ENCODE measurements at places on chromosomes 13 and 19.

- DNase-seq = no peak
These were observed 276.4 kb downstream of the LHFPL6 start for GRCh38 chr13:39326469-39327171.

- no peak for DNase-seq
These were observed 127.1 kb upstream of the SPACA7 start for GRCh38 chr13:112248862-112249592.

DNA sequence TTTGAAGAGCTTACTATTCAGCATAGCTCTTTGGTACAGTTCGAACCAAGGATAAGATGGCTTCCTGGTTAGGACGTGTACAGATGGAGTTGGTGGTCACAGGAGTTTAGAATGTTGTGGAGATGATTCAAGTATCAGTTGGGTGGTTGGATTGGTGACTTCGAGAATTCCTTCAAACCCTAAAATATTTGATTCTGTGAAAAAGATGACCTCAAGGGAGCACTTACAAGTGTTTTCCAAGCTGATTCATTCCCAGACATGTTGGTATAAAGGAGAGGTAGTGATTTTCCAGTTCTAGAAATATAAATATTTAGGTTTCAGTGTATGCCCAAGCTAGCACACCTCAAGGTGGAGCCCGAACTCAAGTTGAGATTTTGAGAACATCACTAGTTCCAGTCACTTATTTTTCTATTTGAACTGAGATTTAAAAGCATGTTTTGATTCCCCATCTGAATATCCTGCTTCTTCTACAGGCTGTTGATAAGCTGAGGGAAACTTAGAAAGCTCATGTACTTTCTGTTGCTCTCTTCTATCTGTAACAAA, 306.1 kb downstream of the DCT start:
- no peak for DNase-seq

DNA sequence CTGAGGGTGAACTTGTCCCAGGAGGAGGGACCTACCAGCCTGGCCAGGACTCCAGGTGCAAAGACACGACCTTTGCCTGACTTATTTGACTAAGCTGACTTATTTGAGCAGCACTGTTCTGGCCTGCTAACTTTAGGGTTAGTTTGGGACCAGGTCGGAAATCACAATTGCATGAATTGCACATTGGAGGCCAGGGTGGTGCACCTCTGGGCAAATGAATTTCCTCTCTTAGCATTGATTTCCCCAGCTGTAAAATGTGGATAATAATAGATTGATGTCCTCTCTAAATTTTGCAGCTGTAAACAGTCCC, 1.4 kb upstream of the BST2 start:
- no peak for DNase-seq

GRCh38 chr13:97339019-97339987, 94.7 kb upstream of the RAP2A start:
- no peak for DNase-seq

DNA sequence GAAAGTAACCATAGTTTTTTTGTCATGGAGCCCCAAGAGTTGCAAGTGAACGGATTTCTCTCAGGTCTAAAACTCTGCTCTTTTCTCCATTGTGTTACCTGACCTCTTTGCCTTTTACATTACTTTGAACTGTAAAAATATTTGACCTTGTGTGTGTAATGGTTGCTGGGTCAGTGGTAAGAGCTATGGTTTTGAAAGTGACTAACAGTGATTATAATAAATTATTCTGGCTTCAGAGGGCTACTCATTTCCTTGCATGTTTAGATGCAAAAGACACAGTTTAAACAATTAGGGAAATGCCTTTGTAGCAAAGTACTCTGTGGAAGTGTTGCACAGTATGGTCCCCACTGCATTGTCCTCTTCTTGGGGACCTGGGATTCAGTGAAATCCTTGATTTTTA, 29.3 kb upstream of the PSG8 start:
- no peak for DNase-seq

DNA sequence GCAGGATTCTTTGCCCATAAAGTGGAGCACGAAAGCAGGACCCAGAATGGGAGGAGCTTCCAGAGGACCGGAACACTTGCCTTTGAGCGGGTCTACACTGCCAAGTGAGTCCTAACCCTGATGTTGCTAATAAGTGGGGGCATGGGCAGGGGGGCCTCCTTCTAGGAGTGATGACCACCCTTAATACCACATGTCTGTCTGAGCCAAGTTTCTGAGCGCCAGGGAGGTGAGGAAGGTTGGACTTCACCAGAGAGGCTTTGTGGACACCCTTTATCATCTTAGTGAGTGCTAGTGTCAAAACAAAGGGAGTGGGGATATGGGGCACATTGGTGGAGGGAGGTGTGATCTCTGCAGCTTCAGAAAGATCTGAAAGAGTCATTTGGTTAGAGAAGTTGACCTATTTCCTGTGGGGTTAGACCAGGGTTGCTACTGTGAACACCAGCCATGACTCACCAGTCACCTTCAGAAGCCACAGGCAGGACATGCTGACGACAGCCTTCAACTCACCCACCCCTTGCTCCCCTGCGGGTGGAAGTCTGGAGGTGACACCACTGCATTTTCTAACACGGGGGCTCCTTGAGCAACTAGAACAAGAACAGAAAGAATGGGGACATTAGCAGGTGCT, 8.8 kb downstream of the ALOX5AP start:
- DNase-seq = peak; percentile 63

DNA sequence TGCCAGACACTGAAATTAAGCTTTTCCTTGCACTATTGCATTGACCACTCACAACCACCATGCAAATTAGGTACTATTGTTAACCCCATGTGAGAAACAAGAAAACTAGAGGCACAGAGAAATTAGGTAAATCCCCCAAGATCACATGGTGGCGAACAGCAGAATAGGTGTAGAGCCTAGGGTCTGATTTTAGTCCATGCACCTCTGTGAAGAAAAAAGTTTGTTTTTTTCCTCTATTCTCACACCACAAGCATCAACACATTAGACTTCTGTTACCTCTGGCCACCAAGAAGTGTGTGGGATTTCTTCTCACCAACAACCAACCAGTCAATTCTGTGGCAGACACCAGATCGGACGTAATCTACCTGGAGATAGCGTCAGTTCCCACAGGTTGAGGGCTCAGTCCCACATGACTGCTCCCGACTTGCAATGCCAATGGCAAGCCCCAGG, 391.9 kb downstream of the COG6 start:
- no peak for DNase-seq

GRCh38 chr13:35744144-35744543, 267.7 kb upstream of the MAB21L1 start:
- no peak for DNase-seq

DNA sequence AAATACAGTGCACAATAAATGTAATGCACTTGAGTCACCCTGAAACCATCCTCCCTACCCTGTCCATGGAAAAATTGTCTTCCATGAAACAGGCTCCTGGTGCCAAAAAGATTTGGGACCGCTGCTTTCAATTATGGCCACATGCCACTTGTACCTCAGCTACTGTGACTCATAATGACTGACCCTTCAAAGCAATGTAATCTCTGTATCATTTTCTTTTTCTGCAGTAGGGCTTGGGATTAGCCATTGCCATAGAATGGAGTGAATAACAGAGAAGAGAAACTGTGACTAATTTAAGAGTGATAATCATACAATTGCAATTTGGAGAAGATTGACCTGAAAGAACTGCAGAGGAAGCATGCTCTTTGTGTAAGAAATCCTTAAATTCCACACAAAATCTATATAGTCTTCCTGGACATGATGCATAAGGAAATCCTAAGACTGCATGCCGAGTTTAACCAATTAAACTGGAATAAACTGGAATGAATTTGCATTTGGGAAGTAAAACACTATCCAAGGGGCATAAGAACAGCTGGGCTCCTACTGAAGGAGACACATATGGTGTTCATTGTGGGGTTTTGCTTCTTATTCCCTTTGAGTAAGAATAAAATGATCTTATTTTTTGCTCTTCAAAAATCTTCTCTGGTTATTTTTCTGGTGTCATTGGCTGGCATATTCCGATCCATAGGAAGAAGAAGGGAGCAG, 59.5 kb upstream of the SLC7A1 start:
- no peak for DNase-seq

DNA sequence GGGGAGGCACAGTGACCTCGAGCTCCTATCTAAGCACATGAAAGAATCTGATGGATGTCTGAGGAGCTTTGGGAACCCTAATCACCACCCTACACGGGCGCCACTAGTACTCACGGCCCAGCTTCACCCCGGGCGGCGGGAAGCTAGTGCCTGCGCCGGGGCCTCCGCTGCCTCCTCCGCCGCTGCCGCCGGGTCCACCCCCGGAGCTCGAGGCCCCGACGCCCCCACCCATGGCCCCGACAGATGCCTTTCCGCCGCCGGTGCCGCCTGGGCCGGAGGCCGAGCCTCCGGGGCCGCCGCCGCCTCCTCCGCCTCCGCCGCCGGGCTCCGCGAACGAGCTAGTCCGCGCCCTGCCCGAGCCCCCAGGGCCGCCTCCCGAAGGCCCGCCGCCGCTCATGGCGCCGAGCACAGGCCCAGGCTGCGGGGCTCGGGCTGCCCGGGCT, 312 bp downstream of the GSK3A start:
- no peak for DNase-seq

DNA sequence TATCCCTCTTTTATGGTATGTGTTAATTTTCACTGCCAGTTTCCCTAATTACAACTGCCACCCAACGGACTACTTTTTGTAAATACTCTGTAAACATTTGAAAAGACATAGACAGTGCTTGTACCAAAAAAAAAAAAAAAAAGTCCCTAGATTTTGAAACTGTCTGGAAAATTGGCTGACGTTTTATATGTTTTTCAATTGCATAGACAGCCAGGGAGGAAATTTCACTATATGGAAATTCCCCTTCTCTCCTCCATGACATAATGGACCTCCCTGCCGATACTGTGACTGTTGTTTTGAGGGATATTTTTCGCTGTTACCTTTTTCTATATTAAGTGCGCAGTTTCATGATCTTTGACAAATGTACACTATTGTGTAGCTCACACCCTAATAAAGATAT, 43.4 kb downstream of the C13orf42 start:
- no peak for DNase-seq

DNA sequence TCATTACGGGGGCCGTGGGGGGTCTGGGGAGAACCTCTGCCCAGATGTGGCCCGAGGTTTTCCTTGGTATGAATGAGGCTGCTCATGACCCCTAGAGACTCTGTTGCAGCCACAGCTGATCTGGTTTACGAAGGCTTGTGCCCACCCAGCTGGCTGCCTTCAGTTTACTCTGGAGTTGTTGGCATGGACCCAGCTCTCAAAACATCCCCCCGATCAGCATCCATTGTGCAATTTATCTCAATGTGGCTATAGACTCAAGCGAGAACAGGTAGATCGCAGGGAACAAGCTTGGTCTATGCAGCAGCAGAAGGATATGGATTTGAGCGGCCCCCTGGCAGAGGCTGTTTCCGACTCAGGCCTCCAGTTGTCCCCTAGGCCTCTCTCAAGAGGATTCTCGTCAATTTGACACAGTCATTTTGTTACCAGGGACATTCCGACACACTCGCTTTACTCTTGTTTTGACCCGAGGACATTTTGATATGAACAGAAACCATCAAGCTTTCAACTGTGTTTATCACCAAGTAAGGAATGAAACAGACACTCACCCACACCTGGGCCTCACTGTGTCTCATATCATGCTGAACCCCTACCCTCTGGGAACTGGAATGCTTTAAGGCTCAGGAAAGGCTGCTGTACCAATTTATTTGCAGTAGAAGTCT, 161.5 kb downstream of the KATNAL1 start:
- DNase-seq = peak; percentile 25

DNA sequence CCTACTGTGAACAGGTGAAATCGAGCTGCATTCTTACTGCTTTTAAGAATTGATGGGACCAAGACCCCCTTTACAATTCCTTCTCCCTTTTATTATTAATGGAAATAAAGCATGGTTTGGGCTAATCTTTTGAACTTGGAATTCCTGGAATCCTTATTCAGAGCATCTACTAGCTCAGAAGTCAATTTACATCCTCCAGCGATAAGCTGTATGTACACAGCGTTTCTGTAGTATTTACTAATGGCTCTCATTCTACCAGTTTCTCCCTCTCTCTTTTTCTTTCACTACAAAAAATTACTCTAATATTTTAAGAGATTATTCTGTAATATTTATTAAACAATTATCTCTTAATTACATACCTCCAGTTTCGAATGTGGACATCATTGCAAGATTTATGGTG, 31.5 kb downstream of the FREM2 start:
- DNase-seq = no peak

DNA sequence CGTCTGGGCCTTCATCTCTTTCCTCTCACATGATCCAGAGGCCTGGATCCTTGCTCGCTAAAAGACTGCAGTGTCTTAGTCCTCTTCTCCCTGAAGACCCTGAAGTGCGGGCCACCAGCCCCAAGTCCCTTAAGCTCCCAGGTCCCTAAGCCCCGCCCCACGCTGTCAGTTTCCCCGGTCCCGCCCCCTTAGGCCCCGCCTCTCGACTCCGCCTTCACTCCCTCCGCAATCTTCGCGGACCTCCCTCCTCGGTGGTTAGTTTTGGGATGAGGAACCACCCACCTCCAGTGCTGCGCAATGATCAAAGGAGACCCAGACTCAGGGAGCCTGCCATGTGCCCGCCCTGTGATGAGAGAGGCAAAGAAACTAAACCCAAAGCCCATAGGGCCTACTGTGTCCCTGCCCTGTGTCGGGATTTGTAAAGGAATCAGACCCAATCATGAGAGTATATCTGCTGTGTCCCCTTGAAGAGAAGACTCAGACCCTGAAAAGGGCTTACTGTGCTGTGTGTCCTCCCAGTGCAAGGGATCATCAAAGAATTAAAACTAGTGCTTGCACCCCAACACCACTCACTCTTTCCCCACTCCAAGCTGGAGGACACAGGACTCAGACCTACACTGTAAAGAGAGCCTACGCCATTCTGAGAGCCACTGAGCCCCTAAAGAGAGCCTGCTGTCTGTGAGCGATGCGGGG, 3.0 kb upstream of the COX6B1 start:
- peak; percentile 82 for DNase-seq

GRCh38 chr19:49148784-49149651, 6.2 kb downstream of the HRC start:
- peak; percentile 83 for DNase-seq

- no peak for DNase-seq
These were observed 309.5 kb downstream of the TEX29 start for GRCh38 chr13:111629926-111630325.

GRCh38 chr19:54523403-54523802, 20.8 kb downstream of the LAIR2 start:
- peak; percentile 21 for DNase-seq

- DNase-seq = peak; percentile 86
These were observed 8.0 kb downstream of the NAPSA start for GRCh38 chr19:50357178-50358100.

DNA sequence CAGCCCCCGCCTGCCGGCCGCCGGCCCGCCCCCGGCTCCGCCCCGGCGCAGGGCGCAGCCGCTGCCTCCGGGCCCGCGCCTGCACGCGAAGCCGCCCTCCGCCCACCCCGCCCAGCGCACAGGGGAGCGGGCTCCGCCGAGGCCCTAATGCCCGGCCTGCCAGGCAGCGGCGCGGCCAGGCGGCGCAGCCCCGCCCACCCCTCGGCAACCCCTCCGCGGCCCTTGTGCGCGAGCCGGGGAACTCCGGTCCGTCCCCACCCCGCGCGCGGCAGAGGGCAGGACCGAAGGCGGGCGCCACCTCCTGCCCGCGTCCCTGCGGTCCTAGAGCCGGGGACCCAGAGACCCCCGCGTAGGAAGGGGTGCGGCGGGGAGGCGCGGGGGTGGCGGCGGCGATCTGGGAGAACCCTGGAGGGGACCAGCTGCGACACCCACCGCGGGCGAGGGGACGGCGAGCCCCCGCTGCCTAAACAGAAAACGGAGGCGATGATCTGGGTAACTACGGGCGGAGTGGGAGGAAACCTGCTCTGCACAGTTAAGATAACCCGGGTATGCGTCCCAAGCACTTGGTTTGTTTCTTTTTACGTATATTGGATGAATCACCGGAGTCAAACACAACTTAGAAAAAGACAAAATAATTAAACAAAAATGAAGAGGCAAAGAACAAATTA, 350 bp upstream of the USP12 start:
- DNase-seq = peak; percentile 89

All from stimulated activated CD8-positive, alpha-beta memory T cell treated with anti-CD3 and anti-CD28 coated beads, Interleukin-2, amount 100 ng/mL, for 48 hours (primary cell).